ENCODE measurements at places on chromosomes 3 and 15. TPM values are rescaled to one million over a fixed set of nuclear protein-coding genes. Genes with fewer than 3 reads are reported as not detected.

MTFMT gene
- 17.4 TPM for total RNA-seq

PPP1R14D gene
- not detected for total RNA-seq

INSYN1 gene
- total RNA-seq, result under 0.01 TPM

STRIT1 gene
- total RNA-seq, result not detected

CACNA1D gene
- 0.13 TPM for total RNA-seq

AEN gene
- total RNA-seq, result 48.4 TPM

MUC20 gene
- total RNA-seq, result 6.8 TPM

AQP9 gene
- not detected for total RNA-seq

PLOD2 gene
- 36.6 TPM for total RNA-seq

NAA80 gene
- 1.3 TPM for total RNA-seq

CCK gene
- total RNA-seq, result 1.1 TPM

TSPAN3 gene
- 187 TPM for total RNA-seq

GOLGA6D gene
- total RNA-seq, result not detected

SLC12A1 gene
- total RNA-seq, result not detected

TTC14 gene
- total RNA-seq, result 22.9 TPM

EPHA6 gene
- 0.64 TPM for total RNA-seq

SMAD6 gene
- total RNA-seq, result not detected

SCAANT1 gene
- not detected for total RNA-seq

IL20RB gene
- 291 TPM for total RNA-seq
